ENCODE measurements at places on chromosomes 7 and 10.

- DNase-seq = no peak
Observed at GRCh38 chr10:53477313-53477675, 704.7 kb upstream of the MBL2 start.

GRCh38 chr7:32587411-32587948, 92.2 kb downstream of the AVL9 start:
- DNase-seq = no peak

DNA sequence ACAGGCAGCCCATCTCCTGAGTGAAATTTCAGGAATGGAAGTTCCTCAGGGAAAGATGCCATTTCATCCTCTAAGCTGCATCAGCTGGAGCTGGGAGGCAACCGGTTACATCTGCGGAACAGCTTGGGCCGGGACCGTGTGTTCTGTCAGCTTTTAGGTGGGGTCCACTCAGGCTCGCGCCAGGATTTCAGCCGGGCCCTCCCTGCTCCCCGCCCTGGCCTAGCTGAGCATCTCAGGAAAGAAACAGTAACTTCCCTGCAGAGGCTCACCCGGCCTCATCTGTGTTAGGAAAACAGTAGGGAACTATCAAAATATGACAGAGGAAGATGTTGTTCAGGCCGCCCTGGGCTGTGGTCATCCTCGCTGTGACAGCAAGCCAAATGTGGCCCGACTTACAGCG, 110.4 kb downstream of the TRIL start:
- no peak for DNase-seq

DNA sequence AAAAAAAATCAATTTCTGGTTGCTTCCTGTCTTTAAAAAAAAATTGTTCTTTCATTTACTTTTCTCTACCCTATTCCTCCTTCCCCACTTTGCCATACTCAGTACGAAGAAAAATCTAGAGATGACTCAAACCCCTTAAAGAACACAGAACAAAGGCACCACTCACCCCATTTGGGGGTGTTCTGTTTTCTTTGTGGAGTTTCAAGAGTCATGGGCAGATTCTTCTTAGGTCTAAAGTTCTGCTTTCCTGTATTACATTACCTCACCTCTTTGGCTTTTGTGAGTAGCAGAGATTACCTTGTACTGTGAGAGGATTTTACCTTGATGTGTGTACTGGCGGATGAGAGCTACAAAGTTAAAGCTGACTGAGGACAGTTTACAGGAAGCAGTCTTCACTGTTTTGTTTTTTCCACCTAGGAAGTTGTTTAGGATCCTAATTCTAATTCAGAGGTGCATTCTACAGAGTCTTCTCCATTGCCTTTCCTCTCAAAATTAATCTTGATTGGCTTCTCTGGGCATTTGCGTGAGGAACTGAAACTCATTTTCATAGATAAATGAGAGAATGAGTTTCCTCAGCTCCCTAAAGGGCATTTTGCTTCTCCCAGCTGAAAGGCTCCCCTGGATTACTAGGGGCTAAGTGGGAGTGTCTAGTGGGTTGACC, 20.7 kb downstream of the AVL9 start:
- no peak for DNase-seq

GRCh38 chr10:128751284-128751683, 625.1 kb upstream of the MKI67 start:
- no peak for DNase-seq

GRCh38 chr7:1049006-1049741, 4.8 kb downstream of the GPR146 start:
- no peak for DNase-seq

GRCh38 chr7:17907014-17907413, 33.3 kb downstream of the SNX13 start:
- no peak for DNase-seq

GRCh38 chr7:94888551-94888950, 18.8 kb upstream of the PPP1R9A start:
- no peak for DNase-seq

- no peak for DNase-seq
Observed at GRCh38 chr10:35422228-35422627, 85.9 kb downstream of the CCNY start.

- DNase-seq = no peak
Observed at GRCh38 chr10:16408379-16408778, 28.4 kb upstream of the PTER start.

- DNase-seq = no peak
Observed at GRCh38 chr7:144787127-144787526, 48.7 kb downstream of the TPK1 start.
